A172 (cell line): ENCODE measurements at places on chromosomes 3 and 15.

DNA sequence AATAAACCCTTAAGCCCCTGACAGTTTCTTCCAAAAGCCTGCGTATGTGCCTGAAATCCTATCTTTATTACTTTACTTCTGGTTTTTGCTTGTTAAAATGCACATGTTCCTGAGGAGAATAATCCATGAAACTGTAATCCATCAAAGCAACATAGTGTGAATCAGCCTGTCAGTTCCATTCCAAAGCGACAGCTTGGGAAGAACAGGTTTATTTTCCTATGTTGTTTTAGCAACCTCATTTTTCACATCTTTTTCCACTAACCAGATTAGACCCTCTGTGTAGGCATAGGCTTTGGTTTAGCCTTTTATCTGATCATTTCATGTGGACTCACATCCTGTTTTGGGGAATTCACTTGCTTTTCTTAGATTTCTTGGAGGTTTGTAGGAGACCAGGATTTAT is 988.0 kb downstream of the SQOR start:
- no peak for DNase-seq

GRCh38 chr3:12752102-12752501 is 7.0 kb downstream of the TMEM40 start:
- no peak for DNase-seq

GRCh38 chr3:47849186-47849698 is 46.3 kb downstream of the DHX30 start:
- DNase-seq, result no peak

GRCh38 chr15:98386561-98386960 is 261.8 kb upstream of the IGF1R start:
- no peak for DNase-seq

GRCh38 chr15:39124155-39124552 is 456.7 kb upstream of the THBS1 start:
- DNase-seq, result no peak

DNA sequence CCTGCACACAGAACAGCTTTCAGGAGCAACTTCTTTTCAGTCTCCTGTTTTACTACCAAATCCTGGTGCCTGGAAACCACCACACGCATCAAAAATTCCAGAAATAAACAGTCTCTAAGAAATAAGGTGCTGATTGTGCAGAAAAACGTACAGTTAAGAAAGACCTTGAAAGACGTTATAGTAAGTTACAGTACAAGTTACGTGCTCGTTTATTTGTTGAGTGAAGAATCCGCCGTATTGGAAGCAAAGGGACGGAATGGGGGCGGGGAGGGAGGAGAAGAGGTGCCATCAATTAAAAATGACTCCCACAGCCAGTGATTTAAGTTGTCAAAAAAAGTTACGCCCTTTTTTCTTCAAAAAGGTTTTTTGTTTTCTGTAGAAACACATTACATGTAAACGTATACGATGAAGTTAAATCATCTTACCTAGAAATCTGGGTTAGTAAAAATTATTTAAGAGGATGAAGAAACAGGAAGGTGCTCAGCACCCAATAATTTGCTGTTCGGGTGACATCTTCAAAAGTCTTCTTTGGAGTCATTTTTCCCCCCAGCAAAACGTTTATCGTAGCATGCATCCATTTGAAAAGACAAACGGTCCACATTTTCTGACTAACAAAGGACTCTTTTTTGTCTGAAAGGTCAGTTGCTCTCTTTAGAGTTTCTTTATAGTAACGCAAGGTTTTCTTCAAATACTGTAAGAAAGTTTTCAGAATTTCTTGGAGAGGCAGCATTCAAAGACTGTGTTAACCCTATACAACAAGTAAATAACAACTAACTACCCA is 782 bp upstream of the UACA start:
- no peak for DNase-seq

GRCh38 chr3:197356275-197356674 is 57.9 kb upstream of the DLG1 start:
- no peak for DNase-seq

DNA sequence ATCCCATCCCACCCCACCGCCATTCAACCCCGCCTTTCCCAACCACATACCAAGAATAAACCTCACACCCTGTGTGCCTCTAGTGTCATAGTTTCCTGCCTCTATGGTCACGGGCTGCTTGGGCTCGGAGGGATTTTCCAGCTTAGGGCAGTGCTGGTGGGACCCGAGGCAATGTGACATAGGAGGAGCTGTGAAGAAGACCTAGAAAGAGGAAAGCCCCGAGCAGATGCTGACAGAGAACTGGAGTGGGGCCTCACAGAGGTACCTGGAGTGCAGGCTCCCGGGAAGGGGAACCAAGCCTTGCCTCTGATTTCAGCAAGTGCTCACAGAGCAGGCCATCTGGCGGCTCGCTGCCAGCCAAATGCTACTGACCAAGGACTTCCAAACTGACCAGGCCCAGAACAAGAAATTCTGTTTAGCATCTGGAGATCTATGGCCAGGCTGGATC is 27.5 kb downstream of the BHLHE40 start:
- no peak for DNase-seq
